Fibroblast of skin of back (primary cell): ENCODE measurements at places on chromosomes 11 and 22.

GRCh38 chr11:68048681-68049508 is 10.1 kb downstream of the TCIRG1 start:
- DNase-seq = no peak

- DNase-seq = no peak
These were observed 79.3 kb upstream of the CRTAM start for GRCh38 chr11:122758974-122759373.

- DNase-seq = no peak
These were observed 365.0 kb upstream of the FAT3 start for GRCh38 chr11:91859666-91860065.

GRCh38 chr11:117097389-117098268 is 599 bp downstream of the SIK3 start:
- DNase-seq = peak; percentile 27

GRCh38 chr22:38652859-38653258 is 3.3 kb downstream of the FAM227A start:
- no peak for DNase-seq
